ENCODE measurements at places on chromosomes 2 and 18. TPM values are rescaled to one million over a fixed set of nuclear protein-coding genes. Genes with fewer than 3 reads are reported as not detected.

DNA sequence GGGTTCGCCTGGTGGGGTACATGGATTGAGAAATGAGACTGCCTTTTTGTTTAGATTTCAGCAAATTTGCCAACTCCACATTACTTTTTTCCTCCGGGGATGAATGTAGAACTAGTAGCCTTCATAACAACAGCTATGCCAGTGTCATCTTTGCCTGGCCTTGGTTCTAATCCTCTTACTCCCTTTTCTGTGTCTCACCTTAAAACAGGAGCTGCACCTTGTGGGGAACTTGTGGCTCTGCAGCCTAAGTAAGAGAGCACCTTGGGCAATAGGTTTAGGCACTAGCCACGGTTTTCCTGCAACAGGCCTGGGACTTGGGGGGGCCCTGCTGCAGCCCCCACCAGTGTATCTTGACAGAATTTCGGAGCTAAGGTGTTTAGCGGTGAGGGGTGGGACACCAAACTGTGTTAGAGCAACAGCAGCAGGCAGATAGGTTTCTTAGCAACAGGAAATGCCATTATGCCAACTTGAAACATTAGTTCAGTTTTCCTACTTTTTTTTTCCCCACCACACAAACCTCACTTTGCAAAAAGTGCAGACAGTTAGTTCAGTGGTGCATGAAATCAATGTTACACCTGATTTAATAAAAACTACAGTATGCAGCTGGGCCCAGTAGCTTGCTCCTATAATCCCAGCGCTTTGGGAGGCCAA lies 173.7 kb downstream of the PRKCE start:
- no peak for DNase-seq

GRCh38 chr2:130821867-130822266 lies 14.8 kb upstream of the ARHGEF4 start:
- no peak for DNase-seq

DNA sequence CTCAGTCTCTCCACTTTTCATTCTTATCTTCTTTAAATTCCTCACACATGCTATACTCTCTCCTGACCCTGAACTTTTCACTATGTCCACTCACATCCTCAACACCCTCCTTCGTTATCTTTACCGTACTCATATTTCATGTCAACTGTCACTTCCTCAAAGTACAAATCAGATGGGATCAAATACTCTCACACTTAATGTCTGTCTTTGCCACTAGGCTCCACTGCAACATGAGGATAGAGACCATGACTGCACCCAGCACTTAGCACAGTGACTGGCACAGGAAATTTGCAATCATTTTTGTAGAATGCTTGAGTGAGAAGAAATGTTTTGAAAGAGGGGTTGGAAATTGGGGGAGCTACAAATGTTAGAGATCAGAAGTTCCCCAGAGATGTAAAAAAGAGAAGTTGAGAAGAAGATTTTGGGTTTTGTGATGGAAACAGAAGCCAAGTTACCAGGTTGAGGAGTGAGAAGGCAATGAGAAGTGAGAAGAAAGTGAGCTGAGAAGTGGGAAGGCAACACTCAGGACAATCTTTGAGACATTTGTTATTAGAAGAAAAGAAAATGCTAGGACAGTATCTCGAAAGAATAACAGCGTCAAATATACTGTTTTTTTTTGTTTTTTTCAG lies 87.0 kb downstream of the CCDC141 start:
- no peak for DNase-seq

- DNase-seq: no peak
Measured at GRCh38 chr18:55433648-55434047, 154.3 kb downstream of the TCF4 start.

- DNase-seq: no peak
Measured at GRCh38 chr2:27202854-27203253, 9.0 kb upstream of the ATRAID start.

GRCh38 chr18:3466045-3466444 lies 16.1 kb downstream of the TGIF1 start:
- no peak for DNase-seq

GRCh38 chr2:32874931-32875330 lies 71.8 kb upstream of the LTBP1 start:
- no peak for DNase-seq

DNA sequence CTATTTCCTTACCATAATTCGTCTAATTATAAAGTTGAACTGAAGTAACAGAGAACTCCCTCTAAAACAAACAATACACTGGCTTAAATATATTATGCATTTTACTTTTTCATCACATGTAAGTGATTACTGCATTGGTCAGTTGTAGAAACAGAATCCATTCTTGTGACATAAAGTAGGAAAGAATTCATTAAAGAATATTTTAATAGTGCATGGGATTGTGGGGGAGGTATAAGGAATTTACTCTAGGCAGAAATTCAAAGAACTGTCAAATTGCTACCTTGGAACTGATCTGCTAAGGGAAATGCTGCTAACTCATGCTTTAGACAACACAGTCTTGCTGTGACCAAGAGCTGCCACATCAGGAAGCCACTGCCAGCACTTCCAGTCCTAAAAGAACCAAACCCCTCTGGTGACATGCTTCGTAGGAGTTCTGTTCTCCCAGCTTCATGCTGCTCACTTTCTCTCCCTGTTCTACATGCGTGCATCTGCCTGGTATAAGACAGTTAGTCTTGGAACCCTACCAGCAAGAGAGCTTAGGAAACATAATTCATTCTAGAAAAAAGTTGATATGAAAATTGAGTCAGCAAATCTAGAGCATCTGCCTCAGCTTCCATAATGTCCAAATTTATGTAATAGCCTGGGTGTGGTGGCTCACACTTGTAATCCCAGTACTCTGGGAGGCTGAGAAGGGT lies 1137.6 kb upstream of the NXPH2 start:
- DNase-seq: no peak

- DNase-seq: no peak
Measured at GRCh38 chr2:15913146-15913545, 27.2 kb upstream of the MYCN start.

- no peak for DNase-seq
Measured at GRCh38 chr2:175817221-175817620, 184.8 kb downstream of the LNPK start.

DNA sequence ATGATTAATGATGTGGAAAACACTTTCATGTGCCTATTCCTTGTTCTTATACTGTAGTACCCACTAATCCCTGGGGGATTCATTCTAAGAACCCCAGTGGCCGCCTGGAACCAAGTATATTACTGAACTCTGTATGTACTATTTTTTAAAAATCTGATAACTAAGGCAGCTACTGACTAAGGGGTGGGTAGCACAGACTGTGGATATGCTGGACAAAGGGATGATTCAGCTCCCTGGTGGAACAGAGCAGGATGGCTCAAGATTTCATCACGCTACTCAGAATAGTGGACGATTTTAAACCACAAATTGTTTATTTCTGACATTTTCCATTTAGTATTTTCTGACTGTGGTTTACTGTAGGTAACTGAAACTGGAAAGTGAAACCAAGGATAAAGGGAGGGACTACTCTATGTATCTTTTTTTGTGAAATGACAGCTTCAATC lies 41.8 kb upstream of the CDC42EP3 start:
- peak; percentile 88 for DNase-seq

DNA sequence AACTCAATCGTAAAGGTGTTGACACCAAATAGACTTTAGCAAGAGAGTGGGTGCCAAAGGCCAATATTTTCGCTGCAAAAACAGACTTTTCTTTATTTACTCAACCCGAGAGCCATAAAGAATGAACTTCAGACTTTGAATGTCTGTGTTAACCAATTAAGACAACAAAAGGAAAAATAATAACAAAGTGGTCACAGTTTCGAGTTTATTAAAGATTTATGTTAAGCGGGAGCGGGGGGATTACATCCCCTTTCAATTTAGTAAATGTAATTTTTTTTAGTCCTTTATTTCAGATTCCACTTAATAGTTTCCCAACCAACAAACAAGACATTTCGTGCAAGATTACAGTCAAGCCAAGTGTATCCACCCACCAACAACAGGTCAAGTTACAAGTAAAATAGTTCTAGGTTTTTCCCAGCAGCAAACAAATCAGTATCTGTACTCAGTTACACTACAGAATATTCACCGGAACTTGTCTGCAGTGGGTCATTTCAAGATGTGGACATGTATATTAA lies 9.0 kb downstream of the CDH2 start:
- DNase-seq: no peak

DNA sequence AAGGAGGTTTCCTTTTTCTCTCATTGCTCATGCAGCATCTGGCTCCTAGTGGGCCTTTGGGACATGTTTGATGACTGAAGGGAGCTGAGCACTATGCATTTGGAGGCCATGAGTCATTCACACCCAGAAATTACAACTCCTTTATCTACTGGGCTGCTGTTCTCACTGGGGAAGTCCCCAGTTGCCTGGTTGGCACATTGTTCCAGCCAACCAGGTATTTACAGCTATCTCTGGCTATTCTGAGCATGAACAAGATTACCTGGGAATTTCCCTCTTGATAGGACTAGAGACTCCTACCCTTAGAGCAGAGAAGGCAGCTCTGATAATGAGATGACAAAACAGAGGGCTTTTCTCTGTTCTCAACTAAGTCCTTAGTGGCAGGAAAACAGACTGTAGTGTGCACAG lies 206.5 kb downstream of the SETBP1 start:
- DNase-seq: no peak

- DNase-seq: no peak
Measured at GRCh38 chr2:38467768-38468455, 90.8 kb upstream of the ATL2 start.

GRCh38 chr2:15554525-15555218 lies 6.5 kb downstream of the NBAS start:
- no peak for DNase-seq

DNA sequence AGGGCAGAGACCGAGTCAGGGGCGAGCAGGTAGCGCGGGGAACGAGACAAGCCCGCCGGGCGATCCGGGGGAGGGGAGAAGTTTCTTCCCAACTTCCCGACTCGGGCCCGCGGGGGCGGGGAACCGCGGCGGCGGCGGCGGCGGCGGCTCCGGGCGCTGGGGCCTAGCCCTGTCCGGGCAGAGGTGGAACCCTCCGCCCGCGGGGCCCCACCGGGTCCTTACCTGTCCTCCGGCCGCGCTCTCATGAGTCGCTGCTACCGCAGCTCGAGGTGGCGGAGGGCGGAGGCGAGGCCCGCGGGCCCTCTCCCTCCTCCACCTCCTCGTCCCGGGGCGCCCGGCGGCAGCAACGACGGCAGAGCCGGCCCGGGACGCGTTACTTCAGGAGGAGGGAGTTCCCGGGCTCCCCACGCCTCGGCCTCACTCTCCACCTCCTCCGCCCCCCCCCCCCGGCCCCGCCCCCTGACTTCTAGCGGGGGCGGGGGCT lies at the start of gene YES1:
Gene YES1 (minus strand): TSS at position 351 of the 484 bp plus-strand sequence. CDS start 55,415 bp downstream, outside the sequence.
- no peak for DNase-seq

DNA sequence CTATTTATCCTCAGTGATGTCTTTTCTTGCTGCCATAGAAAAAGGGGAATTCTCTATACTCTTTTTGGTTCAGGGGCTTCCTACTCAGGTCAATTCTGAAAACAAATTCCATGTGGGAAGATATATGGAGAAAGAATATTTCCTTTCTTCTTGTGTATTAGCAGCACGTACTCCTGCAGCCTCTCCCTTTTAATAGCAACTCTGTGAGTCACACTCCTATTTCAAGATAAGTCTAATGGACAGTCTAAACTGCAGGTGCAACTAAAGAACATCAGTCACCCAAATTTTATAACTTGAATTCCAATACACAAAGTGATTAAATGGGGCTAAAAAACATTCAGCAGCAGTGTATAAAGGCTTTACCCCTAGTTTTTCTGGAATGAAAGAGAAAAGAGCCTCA lies 942.2 kb downstream of the CNTNAP5 start:
- peak; percentile 19 for DNase-seq

DNA sequence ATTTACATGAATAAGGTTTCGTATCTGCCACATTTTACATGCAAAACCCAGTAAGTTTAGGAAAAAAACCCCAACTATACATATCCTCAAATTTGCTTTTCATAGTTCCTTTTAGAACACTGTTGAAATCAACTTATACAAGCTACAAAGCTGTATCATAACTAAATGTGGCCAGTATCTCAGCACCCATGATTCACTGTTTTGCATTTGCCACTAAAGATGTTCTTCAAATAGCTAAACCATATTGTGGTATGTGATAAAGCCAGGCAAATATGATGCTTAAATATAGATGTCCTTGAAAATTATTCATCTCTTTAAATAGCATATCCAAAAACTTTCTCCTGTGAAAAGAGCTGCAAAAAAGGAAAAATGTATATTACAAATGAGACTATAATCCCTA lies 29.9 kb downstream of the ROCK2 start:
- DNase-seq: no peak

DNA sequence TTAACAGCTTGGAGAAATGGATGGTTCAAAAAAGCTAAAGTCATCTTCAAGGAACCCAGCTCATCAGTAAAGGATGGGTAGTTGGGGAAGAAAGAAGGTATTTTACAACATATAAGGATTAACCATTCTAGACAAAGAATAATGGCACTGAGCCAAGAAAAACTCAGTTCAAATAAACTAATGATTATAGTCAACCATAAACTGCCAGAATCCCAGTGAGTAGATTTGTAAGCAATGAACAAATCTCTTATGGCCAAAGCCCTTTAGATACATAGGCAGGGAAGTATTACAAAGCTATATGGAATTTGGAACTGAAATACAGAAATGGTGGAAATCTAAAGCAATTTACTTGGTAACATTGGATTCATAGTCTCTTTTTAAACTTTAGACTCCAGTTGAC lies 92.4 kb upstream of the ZFP36L2 start:
- DNase-seq: no peak

DNA sequence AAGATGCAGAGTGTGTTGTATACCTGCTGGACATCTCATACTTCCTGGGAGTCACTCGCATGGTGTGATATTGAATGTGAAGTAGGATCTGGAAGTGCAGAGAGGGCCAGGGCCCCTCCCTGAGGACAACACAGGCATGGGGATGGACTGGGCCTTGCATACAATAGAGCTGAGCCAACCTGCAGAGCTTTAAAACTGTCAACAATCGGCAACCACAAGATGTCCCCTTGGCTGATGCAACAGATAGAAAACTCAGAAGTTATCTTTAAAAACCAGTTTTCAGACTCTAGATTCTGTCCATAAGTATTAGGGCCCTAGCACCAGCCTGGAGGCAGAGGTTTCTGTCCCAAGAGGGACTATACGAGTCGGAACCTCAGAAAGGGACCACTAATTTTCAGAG lies 19.7 kb downstream of the EVA1A start:
- DNase-seq: no peak

GRCh38 chr2:230868161-230868946 lies 3.6 kb downstream of the ITM2C start:
- DNase-seq: no peak

GRCh38 chr18:28116461-28116860 lies 60.5 kb downstream of the CDH2 start:
- DNase-seq: no peak

GRCh38 chr2:8402222-8402621 lies 279.6 kb upstream of the ID2 start:
- no peak for DNase-seq

ABCB11 gene
- not detected for polyA plus RNA-seq

STPG4 gene
- polyA plus RNA-seq: 0.06 TPM

CXXC1 gene
- 51.2 TPM for polyA plus RNA-seq

NPHP1 gene
- polyA plus RNA-seq: 4.6 TPM

POTEJ gene
- 0.02 TPM for polyA plus RNA-seq

OSBPL1A gene
- polyA plus RNA-seq: 20.1 TPM

LRP2 gene
- polyA plus RNA-seq: not detected

REG1B gene
- not detected for polyA plus RNA-seq

ASPRV1 gene
- 0.29 TPM for polyA plus RNA-seq

ALPG gene
- not detected for polyA plus RNA-seq

MAB21L4 gene
- not detected for polyA plus RNA-seq

FRZB gene
- polyA plus RNA-seq: 0.23 TPM

GPR75 gene
- 1.5 TPM for polyA plus RNA-seq

DIS3L2 gene
- polyA plus RNA-seq: 8.2 TPM
